ENCODE measurements at places on chromosomes 5 and 9. TPM values are rescaled to one million over a fixed set of nuclear protein-coding genes. Genes with fewer than 3 reads are reported as not detected.

- H3K27ac ChIP-seq: no peak overlapping the region
- no peaks in the 10 kb centered on the region for H3K27me3 ChIP-seq
- no peaks in the 10 kb centered on the region for H3K36me3 ChIP-seq
- no peak for DNase-seq
These were observed 15.6 kb downstream of the SNX2 start for GRCh38 chr5:122790354-122791103.

DNA sequence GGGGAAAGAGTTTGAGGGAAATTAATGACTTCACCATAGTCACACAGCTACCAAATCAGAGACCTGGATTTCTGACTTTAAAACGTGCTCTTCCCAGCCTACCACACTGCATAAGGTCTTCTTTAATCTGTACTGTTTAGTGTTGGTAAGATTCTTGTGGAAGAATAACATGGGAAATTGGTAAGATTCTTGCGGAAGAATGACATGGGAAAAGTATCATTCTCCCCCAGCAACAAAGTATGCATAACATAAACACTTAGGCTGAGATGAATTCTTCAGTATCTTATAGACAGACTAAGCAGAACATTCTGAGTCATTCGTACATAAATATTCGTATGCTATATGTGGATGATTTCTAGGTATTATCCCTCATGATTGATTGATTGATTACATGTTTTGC lies 170.4 kb downstream of the FOCAD start:
- H3K4me3 ChIP-seq: no peak overlapping the region
- H3K4me1 ChIP-seq: no peaks in the 10 kb centered on the region
- H3K27me3 ChIP-seq: no peaks in the 10 kb centered on the region
- no peak overlapping the region for H3K27ac ChIP-seq

SPATA31A3 gene
- total RNA-seq: not detected

FAM169A gene
- total RNA-seq: 1.1 TPM

DNA sequence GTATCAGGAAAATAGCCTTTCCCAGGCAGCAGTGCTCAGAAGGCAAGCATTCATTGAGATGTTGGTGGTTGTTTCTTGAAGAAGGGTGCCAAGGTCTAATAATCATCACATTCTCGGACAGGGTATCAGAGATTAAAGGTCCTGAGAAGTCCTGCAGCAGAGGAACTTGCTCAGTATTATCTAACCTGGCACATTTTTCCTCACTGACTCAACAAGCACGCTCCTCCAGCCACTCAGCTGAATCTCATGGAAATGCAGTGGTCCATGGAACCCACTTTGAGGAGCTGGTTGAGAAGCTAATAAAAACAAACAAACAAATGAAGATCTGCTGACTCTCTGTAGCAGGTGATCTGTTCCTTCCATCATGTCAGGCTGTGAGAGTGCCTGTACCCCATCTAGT lies 35.3 kb upstream of the ICE1 start:
- H3K4me3 ChIP-seq: no peak overlapping the region
- H3K36me3 ChIP-seq: no peaks in the 10 kb centered on the region
- no peak for DNase-seq
- no peaks in the 10 kb centered on the region for H3K4me1 ChIP-seq
- no peaks in the 10 kb centered on the region for H3K27me3 ChIP-seq

- no peak overlapping the region for H3K27ac ChIP-seq
- no peak overlapping the region for H3K4me3 ChIP-seq
- H3K36me3 ChIP-seq: peaks cover 52% of the 10 kb centered on the region
These were observed 11.2 kb upstream of the SEC16A start for GRCh38 chr9:136494012-136494411.

DNA sequence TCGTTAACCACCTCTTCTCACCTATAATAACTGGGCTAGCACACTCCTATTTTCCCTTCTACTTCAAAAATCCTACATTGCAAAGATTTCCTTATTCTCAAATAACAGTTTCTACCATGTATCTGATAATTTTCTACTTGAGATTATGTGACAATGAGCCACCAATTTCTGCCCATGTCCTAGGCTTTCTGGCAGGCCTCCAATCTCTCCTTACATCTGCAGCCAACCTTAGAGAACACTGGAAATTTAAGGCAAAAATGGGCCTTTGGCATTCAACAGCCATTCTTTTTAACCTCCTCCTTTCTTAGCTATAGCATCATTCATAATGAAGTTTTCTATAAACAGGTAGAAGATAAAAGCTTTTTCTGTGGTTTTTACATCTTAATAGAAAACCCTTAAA lies 225.1 kb downstream of the ARRDC3 start:
- DNase-seq: no peak
- H3K27me3 ChIP-seq: no peaks in the 10 kb centered on the region
- no peak overlapping the region for H3K27ac ChIP-seq
- H3K4me1 ChIP-seq: peaks cover 14% of the 10 kb centered on the region

GRCh38 chr9:121782514-121783110 lies 131.2 kb downstream of the DAB2IP start:
- H3K27ac ChIP-seq: no peak overlapping the region
- H3K27me3 ChIP-seq: no peaks in the 10 kb centered on the region
- peaks cover 76% of the 10 kb centered on the region for H3K36me3 ChIP-seq
- DNase-seq: no peak

PLAC8L1 gene
- not detected for total RNA-seq

GRCh38 chr5:135578685-135579341 lies at the start of gene CXCL14:
Gene CXCL14, minus strand, starts transcription at chr5:135578991. Its CDS starts 213 bp downstream, at chr5:135578778.
- no peaks in the 10 kb centered on the region for H3K36me3 ChIP-seq
- H3K4me1 ChIP-seq: peaks cover 7% of the 10 kb centered on the region
- peaks cover 52% of the 10 kb centered on the region for H3K27me3 ChIP-seq
- no peak within 1 kb of the TSS for H3K27ac ChIP-seq

ECSCR gene
- total RNA-seq: 48.8 TPM

- peak; percentile 31 for DNase-seq
- H3K27ac ChIP-seq: no peak overlapping the region
These were observed 6.9 kb upstream of the COL5A1 start for GRCh38 chr9:134634667-134635230.

PBX3 gene
- total RNA-seq: 46.1 TPM

RMI1 gene
- 6.7 TPM for total RNA-seq

GRCh38 chr5:151923866-151924476 lies 680 bp downstream of the GLRA1 start:
- H3K27ac ChIP-seq: no peak overlapping the region
- H3K36me3 ChIP-seq: no peaks in the 10 kb centered on the region
- DNase-seq: no peak

DNA sequence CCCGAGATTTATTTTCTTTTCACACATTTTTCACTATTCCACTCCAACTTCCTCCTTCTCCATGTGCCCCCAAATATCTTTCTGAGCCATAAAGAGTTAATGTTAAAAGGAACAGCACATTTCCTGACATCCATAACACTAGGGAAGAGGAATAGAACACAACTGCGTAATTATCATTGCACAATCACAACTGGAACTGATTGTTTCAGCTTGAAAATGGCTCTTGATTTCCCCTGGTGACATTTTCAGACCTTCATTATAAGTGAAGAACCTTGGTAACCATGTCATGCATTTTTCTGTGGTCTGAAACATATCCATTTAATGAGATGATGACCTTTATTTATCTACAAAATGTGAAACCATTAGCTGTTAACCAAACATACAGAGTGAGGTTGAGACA lies 82.4 kb downstream of the PCSK1 start:
- no peak overlapping the region for H3K27ac ChIP-seq
- DNase-seq: no peak
- H3K27me3 ChIP-seq: no peaks in the 10 kb centered on the region
- no peaks in the 10 kb centered on the region for H3K36me3 ChIP-seq

- H3K27ac ChIP-seq: no peak overlapping the region
- H3K36me3 ChIP-seq: no peaks in the 10 kb centered on the region
- DNase-seq: no peak
- peaks cover 5% of the 10 kb centered on the region for H3K4me1 ChIP-seq
These were observed 66.9 kb downstream of the FER start for GRCh38 chr5:108814551-108814950.

POU5F2 gene
- 1.8 TPM for total RNA-seq

ITGA2 gene
- total RNA-seq: 7.4 TPM

GRCh38 chr9:4012441-4012840 lies 287.4 kb downstream of the GLIS3 start:
- H3K4me3 ChIP-seq: no peak overlapping the region
- H3K27ac ChIP-seq: no peak overlapping the region
- no peak for DNase-seq
- H3K4me1 ChIP-seq: no peaks in the 10 kb centered on the region

All from lower lobe of right lung (tissue), 2 donors.